NCI-H1694 (cell line): ENCODE measurements at places on chromosomes 3 and 15.
A peak's percentile ranks its signal among the peaks of the same experiment; 100 is the strongest.

DNA sequence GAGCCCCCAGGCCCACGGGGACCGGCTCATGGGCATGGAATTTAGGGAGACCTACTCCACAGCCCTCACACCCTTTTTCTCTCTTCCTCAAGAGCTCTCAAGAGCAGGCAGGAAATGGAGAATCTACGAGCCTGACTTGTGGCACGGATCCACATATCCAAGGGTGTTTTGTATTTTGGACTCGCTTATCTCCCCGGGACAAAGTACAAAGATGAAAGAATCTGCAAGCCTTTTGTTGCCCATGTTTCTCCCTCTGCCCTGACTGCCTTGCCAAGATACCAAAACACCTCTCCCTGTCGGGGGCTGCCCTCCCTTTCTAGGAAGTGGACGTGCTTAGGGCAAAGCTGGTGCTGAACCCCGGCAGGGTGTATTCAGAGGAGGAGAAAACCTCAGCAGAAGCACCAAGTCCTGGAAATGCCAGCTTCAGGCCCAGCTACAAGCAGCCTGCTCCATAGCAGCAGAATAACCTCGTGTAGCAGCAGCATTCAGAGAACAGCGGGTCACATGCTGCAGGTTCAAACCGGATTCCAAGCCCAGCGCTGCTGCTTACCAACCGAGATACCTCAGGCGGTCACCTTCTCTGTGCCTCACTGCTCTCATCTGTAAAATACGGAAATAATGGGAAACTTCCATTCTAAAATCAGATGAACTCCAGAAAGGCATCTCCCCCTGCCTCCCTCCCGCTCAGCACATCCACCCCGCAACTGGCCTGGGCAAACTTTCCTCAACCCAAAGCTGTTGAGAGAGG is 35.2 kb downstream of the DNASE1L3 start:
- DNase-seq = no peak

- no peak for DNase-seq
These were observed 91.4 kb upstream of the TNFSF10 start for GRCh38 chr3:172614340-172615274.

DNA sequence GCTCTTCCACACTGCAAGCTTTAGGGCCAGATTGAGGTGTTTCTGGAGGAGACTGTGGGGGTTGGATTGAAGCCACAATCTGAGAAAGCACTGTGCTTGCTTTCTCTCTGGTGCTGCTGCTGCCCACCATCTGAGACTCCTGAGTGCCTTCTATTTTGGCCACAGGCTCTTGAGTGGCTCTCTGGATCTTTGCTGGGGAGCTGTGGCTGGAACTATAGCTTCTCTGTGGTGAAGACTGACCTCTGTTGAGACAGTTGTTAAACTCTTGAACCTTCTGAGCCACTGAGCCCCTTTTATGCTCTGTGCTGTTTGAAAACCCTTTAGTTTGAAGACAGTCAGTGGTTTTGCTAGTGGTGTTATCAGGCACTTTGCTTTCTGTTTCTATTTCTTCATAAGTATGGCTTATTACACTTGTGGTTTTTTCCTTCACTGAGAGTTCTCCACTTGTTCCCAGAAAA is 108.7 kb upstream of the TSPAN3 start:
- no peak for DNase-seq

GRCh38 chr3:127137113-127137512 is 55.8 kb upstream of the PRR23E start:
- DNase-seq = no peak

DNA sequence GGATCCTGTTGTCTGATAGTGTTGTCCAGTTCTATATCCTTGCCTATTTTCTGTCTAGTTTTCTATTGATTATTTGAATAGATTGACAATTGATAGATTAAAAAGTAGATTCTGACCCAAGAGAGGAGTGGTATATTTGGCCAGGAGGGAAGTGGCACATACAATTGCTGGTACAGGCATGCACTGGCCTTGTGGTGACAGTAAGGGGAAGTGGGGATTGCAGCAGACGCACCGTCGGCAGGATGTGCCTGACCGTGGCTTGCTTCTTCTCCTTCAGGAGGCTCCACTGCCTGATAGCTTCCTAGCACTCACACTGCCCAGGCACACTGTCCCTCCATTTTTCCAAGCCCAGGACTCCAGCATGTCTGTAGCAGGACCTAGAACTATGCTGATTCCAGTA is 10.5 kb downstream of the GABRG3 start:
- DNase-seq = no peak

GRCh38 chr3:97658668-97659285 is 105.8 kb upstream of the ARL6 start:
- peak; percentile 30 for DNase-seq

- no peak for DNase-seq
These were observed 48.1 kb downstream of the AMOTL2 start for GRCh38 chr3:134326126-134326525.

- DNase-seq = no peak
These were observed 212.5 kb downstream of the CHST2 start for GRCh38 chr3:143332026-143332425.
